ENCODE measurements at places on chromosomes 1 and 21.
A peak's percentile ranks its signal among the peaks of the same experiment; 100 is the strongest.

- DNase-seq, result no peak
Measured at GRCh38 chr1:5858246-5858645, 134.0 kb downstream of the NPHP4 start.

DNA sequence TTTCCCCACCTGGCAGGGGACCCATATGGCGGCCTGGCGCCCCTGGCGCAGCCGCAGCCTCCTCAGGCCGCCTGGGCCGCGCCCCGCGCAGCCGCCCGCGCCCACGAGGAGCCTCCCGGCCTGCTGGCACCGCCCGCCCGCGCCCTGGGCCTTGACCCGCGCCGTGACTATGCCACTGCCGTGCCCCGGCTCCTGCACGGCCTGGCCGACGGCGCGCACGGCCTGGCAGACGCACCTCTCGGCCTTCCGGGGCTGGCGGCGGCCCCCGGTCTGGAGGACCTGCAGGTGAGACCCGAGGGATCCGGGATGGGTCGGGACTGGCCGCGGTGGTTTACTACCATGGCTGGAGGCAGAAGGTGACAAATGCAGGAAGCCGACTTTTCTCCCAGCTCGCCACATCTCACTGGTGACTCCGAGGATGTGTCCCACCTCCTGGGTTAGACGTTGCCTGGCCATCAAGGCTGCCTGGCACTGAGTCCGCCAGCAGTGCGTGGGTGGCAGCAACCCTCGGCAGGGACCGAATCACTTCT lies 1.1 kb downstream of the TFAP2E start:
- no peak for DNase-seq

- peak; percentile 20 for DNase-seq
Measured at GRCh38 chr1:224592636-224593582, 23.2 kb upstream of the CNIH3 start.

DNA sequence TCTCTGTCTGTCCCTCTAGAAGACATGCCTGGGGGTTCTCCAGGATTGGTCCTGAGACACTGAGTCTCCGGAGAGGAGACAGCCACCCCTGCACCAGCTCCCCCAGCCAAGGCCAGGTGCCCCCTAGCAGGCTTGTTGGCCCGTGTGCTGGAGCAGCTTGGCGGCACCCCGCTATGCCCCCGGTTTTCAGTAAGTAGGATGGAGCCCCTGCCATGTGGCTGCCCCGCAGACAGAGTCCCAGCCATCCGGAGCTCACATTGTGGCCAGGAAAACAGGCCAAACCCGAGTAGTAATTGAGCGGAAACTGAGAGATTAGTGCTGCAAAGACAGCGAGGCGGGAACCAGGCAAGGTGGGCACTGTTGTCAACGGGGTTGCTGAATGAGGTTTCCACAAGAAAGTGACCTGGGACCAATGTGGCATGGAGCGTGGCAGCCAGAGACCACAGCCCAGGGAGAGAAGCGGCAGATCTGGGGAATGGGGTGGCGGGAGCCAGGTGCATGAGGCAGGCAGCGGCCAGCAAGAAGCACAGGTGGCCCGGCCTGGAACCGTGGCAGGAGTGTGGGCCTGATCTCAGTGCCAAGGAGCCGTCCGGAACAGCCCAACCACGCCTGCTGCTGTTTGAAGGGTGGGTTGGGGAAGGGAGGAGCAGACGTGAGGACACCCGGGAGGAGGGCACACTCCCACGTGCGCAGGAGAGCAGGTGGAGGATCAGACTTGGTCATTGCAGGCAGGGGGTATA lies 137.4 kb upstream of the VAMP3 start:
- DNase-seq, result no peak
